Foreskin keratinocyte (primary cell): ENCODE measurements at places on chromosomes 7 and 10. TPM values are rescaled to one million over a fixed set of nuclear protein-coding genes. Genes with fewer than 3 reads are reported as not detected.

PRPS1L1 gene
- not detected in 2 replicates for total RNA-seq

SNCG gene
- total RNA-seq = 1.5 and 1.7 TPM in 2 replicates

HDAC9 gene
- 19.5 and 24.9 TPM in 2 replicates for total RNA-seq

ZCWPW1 gene
- 1.3 and 1.6 TPM in 2 replicates for total RNA-seq

OPN1SW gene
- total RNA-seq = not detected in 2 replicates

LGI1 gene
- total RNA-seq = not detected in 2 replicates

MYOZ1 gene
- total RNA-seq = not detected in 2 replicates

GDF2 gene
- total RNA-seq = not detected in 2 replicates

AKR1C2 gene
- total RNA-seq = 6.8 and 8.6 TPM in 2 replicates

OPTN gene
- 82.5 and 101 TPM in 2 replicates for total RNA-seq

GPR37 gene
- 1.4 and 1.6 TPM in 2 replicates for total RNA-seq

DNMBP gene
- 24.3 and 24.5 TPM in 2 replicates for total RNA-seq

AKR1D1 gene
- total RNA-seq = not detected in 2 replicates

SFRP4 gene
- not detected in 2 replicates for total RNA-seq

AZGP1 gene
- 0.25 and 0.71 TPM in 2 replicates for total RNA-seq

ADGRA1 gene
- total RNA-seq = not detected in 2 replicates

WAC gene
- total RNA-seq = 72.8 and 73.4 TPM in 2 replicates

ADCYAP1R1 gene
- total RNA-seq = not detected in 2 replicates

NKX1-2 gene
- 4.5 and 5.5 TPM in 2 replicates for total RNA-seq

IKZF1 gene
- not detected in 2 replicates for total RNA-seq

ZNF786 gene
- total RNA-seq = 5.5 and 5.6 TPM in 2 replicates

AMPH gene
- total RNA-seq = not detected in 2 replicates

MINDY3 gene
- 23.8 and 28.8 TPM in 2 replicates for total RNA-seq

AUTS2 gene
- 7.4 and 9.8 TPM in 2 replicates for total RNA-seq

RHOBTB1 gene
- 3.4 and 3.7 TPM in 2 replicates for total RNA-seq

ASAH2 gene
- 3.5 and 4.0 TPM in 2 replicates for total RNA-seq

GOLGA7B gene
- 0.63 and 0.68 TPM in 2 replicates for total RNA-seq

FAM237B gene
- total RNA-seq = not detected in 2 replicates

FAM25G gene
- total RNA-seq = 0.74 TPM in 1 of 2 replicates, not detected in the other

PRSS2 gene
- not detected in 2 replicates for total RNA-seq

RASA4B gene
- total RNA-seq = 0.51 and 0.53 TPM in 2 replicates
